ENCODE measurements at places on chromosomes 12 and 14.

DNA sequence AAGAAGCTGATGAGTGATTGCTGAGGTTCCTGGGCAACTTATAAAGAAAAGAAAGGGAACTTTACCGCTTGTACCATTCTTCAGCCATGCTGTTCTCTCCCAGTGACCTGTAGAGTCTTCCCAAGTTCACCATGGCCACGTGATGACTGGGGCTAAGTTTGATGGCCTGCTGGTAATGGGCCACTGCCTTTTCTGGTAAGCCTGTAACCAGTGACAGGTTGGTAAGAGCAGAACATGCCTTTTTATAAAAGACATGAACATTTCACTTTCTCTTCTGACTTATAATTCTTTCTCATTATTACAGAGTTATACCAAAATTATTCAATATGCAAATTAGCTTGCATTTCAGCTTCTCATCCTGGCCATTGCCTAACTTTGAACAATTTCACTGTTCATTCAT, 20.9 kb upstream of the OVCH1 start:
- DNase-seq: no peak

DNA sequence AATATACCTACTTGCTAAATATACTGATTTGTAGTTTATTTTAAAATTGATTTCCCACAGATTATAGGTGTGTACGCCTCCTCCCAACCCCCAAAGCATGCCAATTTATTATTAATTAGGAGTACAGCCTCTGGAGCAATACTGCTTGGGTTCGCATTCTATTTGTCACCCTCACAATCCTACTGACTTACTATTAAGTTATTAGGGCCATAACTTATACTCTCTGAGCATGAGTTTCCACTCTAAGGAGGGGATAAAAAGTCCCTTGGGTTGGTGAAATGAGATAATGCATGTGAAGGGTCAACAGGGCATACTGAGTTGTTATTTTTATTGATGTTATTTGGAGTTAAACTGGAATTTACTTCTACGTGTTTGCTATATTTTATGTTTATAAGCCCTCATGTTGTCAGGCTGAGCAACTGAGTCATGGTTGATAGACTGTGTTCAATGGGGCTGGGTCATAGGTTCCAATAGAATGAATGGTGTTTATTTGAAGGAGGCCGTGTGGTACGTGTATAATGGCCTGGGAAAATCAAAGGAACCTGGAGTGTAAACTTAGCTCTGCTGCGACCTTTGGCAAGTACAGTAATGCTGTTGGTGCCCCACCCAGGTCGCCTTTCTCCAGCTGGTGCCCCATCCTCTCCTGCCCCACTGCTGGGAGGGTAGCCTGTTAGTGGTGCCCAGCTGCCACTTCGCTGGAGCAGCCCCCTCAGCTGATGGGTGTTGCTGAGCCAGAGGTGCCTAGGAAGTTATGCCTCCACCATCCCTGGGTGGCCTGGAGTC, 99.3 kb upstream of the PTPRB start:
- no peak for DNase-seq

DNA sequence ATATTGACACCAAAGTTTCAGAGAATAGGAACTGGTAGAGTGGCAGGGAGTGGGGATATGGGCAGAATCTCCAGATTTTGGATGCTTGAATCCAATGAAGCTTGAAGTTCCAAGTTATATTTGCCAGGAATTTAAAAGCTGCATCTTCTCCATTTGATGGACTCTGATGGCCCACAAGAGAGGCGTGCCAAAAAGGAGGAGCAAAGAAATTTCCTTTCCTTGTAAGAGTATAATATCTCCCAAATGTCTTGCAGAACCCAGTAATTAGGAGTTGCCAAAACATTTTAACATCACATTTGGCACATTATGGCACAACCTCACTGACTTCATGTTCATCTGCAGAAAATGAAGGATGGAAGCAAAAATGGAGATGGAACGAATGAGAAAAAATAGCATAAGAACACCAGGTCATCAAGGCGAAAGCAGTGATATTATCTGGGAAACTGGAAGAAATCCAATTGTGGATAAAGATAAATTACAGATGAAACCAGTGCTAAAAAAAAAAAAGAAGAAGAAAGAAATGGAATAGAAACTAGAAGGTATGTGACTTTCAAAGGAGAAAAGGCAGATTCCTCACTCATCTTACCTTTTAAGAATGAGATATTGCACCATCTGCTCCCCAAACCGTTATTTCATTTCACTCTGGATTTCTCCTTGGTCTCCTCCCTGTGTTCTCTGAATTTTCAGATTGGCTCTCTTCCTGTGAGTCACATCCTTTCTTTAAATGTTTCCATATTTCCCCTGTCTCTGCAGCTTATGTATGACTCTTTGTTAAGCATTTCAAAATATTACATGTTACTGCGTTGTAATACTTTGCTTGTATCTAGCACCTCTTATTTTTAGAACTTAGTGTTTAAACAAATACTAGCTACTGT, 13.5 kb upstream of the FLRT2 start:
- no peak for DNase-seq

- DNase-seq: no peak
These were observed 1.4 kb downstream of the GPR68 start for GRCh38 chr14:91243074-91243471.

GRCh38 chr12:27304856-27305255, 27.8 kb upstream of the BMAL2 start:
- no peak for DNase-seq

GRCh38 chr14:104390941-104391901, 188.3 kb upstream of the C14orf180 start:
- DNase-seq: no peak

DNA sequence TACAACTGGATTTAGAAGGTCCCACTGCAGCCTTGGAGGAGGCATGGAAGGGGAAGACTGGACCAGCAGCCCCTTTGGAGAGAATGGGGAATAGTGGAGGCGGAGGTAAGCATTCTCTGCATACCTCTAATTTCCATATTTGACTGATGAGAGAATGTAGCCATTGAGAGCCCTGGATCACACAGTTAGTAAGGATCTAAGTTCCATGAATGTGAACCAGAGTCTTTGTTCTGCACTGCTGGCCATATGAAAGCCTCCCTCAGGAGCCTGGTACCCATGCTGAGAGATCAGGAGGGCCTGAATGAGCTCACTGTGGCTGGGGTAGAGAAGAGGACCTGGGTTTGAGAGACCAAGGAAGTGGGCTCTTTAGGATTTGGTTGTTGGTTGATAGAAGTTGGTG, 192.1 kb downstream of the TMEM132C start:
- DNase-seq: no peak

GRCh38 chr12:127235761-127236160, 1031.2 kb upstream of the TMEM132C start:
- DNase-seq: no peak

DNA sequence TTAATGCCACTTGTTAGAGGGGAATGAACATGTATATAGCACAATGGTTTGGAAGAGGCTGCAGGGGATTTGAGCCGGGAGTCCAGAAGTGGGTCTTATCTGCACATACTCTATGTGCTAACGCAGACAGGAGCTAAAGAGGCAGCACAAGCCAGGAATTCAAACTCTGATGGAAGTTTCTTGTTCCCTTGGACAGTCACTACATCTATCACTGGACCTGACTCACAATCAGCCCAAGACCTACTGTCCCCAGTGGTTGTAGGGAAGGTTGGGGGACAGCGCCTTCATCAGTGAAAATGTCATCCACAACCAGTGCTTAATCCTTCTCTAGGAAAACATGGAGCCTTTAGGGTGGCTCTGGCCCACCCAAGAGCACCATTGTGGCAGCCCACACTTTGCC, 107.8 kb downstream of the GCH1 start:
- DNase-seq: no peak

DNA sequence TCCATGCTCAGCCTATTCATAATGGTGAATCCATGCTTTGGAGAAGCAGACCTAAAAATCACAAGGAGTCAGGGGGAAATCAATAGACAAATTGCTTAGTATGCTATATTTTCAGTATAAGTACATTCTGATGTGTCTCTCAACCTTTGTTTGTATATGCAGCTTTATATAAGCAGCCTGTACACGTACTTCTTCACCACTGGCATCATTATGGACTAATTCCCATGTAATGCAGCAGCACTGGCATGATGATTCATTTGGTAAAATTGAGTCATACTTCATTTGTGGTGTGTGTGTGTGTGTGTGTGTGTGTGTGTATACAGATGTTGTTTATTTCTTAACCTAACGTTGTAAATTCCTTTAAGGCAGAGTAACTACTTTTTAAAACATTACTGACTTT, 10.9 kb downstream of the DCP1B start:
- no peak for DNase-seq

DNA sequence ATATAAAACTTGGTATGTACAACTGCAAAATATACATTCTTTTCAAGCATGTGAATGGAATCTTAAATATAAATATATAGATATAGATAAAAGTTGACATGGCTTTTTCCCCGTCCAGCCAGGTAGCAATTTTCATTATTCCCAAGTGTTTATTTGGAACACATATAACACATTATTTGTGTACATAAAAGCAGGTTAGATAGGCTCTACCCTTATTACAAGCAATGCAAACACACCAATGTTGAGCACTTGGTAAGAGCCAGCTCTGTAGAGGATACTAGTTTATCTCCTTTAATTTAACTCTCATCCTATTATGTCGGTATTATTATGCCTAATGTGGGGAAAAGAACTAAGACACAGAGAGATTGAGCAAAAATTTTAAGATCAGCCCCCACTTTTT, 7.0 kb upstream of the INSM2 start:
- DNase-seq: no peak

GRCh38 chr14:68501171-68501570, 291.7 kb downstream of the ZFP36L1 start:
- no peak for DNase-seq

- DNase-seq: no peak
These were observed 225.0 kb downstream of the KCNC2 start for GRCh38 chr12:74984631-74985030.

DNA sequence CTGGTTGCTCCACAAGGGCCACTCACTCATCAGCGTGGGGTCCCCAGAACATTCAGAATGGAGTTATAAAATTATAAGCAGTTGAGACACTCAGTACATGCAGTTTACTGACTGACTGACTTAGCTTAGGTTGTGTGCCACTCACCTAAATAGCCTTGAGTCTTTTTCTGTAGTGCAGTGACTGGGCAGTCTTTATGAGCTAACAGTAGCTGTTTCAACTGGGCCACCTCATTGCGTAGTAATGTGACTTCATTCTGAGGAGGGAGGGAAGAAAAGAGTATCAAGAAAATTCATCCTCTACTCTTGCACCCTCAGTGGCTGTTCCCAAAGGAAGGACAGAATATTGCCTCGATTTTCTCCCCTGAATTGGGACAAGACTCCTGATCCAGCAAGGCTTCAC, 15.8 kb upstream of the NPFF start:
- DNase-seq: no peak

DNA sequence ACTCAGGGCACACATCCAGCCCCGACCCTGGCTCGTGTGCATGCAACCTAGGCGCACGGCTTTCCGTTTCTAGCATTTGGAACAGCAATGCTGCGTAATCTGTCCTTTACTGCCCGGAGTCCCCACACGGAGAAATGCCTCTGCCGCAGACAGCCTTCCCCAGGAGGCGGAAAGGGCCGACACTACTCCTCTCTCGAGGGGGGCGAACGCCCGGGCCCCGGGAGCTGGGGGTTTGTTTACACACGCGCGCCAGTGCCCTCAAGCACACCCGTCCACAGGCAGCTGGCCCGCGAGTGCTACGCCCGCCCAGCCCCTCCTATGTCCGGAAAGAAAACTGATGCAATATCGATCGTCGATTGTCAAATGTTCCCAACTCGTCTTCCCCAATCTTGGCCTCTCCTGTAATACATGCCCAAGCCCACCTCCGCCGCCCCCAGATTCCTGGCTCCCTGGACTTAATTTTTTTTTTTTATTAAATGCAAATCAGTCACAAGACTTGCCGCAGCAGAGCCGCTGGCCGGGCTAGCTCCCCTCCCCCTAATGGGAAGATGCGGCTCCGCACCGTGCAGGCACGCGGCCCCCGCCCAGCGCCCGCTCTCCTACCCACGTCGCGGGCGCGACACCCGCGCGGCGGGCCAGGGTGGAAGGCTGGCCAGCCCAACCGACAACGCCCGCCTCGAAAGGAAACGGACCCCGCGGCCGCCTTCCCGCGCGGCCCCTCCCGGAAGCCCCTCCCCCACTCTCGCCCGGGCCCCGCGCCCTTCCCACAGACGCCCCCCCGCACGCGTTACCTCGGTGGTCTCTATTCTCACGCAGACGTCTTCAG, 642 bp downstream of the SLC38A2 start:
- peak; percentile 47 for DNase-seq

GRCh38 chr14:86892152-86892956, 1100.6 kb downstream of the GALC start:
- no peak for DNase-seq

GRCh38 chr12:68591734-68592418, 18.8 kb upstream of the RAP1B start:
- DNase-seq: no peak

DNA sequence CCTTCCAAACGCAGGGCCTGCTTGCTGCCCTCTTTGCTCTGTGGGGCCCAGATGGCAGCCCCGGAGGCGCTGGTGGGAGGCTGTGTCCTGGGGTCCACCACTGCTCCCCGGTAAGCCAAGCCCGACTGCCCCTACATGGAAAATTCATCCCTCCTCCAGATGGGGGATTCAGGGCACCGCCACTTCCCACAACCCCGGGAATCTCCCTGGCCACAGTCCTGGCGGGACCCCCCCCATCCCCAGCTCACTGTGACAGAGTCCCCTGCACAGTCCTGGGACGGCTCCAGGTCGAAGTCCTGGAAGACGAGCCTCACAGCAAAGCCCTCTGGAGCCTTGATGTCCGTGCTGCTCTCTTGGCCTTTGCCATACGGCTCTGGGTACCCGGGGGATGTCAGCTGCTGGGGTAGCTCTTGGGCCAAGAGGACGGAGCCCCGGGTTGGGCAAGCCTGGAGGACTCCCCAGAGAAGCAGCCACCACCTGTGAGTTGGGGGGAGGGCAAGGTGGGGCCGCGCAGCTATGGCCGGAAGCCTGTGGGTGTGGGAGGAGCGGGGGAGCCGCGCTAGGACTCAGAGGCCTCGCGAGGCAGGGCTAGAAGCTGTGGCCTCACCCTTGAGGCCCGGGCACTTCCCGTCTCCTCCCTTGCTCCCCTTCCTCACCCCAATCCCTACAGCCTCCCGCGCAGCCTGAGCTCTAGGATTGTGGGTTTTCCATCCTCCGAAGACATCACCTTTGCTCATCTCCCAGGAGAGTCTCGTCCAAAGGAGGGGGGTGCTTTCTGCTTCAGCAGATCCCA, 815 bp downstream of the C1RL start:
- peak; percentile 8 for DNase-seq

GRCh38 chr14:99784508-99784907, 8.7 kb upstream of the EML1 start:
- no peak for DNase-seq
